ENCODE measurements at places on chromosomes 4 and X.

DNA sequence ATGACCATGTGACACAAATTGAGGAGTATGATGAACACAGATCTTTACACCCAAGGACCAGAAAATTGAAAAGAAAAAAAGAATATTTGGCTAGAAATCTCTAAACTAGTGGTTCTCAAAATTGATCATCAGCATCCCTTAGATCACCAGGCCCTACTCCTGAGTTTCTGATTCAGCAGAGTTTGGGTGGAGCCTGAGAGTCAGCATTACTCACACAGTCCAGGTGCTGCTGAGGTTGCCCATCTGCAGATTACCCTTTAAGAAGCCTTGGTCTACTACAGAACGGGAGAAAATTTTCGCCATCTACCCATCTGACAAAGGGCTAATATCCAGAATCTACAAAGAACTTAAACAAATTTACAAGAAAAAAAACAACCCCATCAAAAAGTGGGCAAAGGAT, 182.8 kb downstream of the MOSPD2 start:
- DNase-seq: no peak

DNA sequence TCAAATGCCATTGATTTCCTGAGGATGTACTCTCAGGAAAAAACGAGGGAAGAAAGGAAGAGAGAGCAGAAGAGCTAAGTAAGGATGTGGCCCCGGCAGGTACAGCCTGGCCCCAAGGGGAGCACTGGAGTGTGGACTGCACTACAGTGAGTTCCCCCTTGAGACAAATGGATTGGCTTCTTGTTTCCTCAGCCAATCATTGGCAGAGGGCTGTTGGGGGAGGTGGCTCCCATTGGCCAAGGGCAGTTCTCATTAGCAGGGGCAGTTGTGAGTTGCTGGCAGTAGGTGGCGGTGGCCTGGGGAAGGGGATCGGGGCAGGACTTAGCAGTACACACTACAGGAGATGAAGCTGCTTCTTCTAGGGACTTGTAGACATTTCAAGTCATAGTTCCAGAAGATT, 24.1 kb upstream of the OCIAD2 start:
- no peak for DNase-seq

- no peak for DNase-seq
These were observed 117.9 kb downstream of the MID1IP1 start for GRCh38 chrX:38919202-38919601.

- no peak for DNase-seq
These were observed 14.9 kb downstream of the RPGR start for GRCh38 chrX:38312436-38312835.

DNA sequence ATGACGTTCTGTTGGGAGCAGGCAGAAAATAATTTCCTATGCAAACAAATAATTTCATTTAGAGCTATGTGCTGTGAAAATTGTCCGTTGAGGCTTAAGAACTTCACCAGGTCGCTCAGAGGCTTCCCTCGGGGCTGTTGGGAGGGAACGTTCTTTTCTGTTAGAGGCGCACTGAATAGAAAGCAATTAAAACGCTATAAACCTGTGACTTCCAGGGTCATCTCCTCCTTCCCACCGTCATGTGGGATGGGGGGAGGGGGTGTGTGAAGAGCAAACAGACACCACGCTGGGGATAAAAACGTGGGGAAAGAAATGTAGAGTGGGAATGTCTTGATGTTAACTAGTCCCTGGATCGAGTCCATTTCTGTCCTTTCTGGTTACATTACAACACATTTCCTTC, 35.2 kb upstream of the ZNF518B start:
- DNase-seq: no peak

DNA sequence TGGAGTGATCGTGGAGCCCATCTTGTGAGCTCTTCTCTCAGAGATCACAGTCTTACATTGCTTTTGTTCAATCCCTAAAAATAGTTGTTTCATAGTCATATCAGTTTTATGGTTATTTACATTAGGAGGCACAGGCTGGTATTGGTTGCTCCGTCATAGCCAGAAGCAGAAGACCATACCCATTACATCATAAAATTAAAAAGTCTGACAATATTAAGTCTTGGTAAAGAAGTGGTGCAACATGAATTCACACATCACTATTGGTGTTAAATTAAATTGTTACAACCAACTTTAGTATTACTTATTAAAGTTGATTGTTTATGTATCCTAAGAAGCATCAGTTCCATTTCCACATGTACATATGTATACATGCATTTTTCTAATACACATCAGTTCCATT, 84.6 kb downstream of the LARP1B start:
- DNase-seq: no peak

GRCh38 chrX:5857232-5857631, 371.4 kb downstream of the NLGN4X start:
- no peak for DNase-seq

- DNase-seq: no peak
These were observed 120.6 kb downstream of the REELD1 start for GRCh38 chr4:146334862-146335449.

- DNase-seq: no peak
These were observed 181.6 kb downstream of the PCDH7 start for GRCh38 chr4:30901461-30902451.

DNA sequence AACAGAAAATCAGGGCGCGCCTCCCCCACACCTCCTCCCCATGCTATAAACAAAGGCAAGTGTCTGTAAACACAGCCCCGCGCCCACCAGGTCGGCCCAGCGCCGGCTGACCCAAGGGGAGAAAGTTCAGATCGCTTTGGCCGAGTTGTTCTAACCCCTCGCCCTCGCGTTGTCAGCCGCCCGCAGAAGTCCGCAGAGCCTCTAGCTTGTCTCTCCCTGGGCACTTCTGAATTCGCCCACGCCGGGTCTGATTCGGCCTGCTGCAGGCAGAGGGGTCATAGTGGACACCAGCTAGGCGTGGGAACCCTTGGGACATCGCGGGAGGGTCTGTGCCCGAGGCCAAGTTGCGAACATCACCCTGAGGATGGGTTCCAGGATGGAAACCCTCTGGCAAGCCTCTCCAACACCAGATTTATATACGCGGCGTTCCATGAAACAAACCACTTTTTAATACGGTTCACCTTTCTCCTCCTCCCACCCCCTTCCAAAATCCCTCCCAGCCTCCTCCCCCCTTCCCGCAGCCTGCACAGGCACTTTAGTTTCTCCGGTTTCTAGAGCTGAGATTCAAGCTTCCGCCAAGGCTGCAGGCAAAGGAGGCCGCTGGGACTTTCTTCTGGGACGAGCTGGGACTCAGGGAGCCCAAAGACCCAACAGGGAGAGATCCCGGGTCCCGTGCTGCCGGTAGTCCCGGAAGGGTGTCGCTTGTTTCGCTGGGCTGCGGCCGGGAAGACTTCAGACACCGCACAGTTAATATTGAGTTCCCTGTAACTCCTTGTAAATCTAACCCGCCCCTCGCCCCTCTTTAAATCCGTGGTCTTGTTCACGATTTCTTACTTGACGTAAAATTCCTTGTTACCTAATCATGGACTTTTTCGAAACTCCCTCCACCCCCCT, 4.7 kb downstream of the HAND2 start:
- no peak for DNase-seq

GRCh38 chrX:138709886-138710791, 1.4 kb downstream of the FGF13 start:
- no peak for DNase-seq

DNA sequence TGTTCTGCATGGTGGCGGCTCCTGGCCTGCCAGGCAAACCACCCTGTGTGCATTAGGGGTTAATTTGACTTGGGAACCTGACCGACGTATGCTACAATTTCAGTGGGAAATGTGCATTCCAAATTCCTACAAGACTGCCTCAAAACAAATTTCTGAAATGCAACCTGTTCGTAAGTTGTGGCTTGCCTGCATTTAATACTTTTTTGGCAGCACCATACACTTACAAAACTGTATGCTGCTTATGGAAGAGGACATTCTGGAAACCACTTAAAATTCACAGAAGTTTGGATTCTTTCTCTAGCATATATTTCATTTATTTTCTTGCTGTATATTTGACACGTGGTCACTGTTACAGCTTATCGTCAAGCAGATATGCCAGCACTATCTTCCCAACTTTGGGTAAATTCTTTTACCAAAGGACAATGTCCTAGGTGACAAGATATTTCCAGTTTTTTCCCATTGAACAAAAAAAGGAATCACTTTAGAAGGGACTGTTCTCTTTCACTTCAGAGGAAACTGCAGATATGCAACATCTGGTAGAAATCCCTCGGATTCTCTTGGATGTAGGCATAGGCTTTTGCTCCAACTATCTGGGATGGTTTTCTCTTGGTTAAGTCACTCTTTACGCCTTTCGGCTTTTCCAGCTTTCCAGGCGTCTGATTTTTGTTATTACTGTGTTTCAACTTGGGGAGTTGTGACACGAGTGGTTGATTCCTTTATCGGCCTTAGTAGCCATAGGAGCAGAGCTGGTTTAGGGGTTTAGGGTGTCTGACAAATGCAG, 9.7 kb upstream of the TENM3 start:
- DNase-seq: no peak

GRCh38 chrX:66638591-66639500, at the start of gene EDA2R:
TSS of gene EDA2R (minus strand) at chrX:66639078. CDS start at chrX:66616020, 23,058 bp downstream.
- no peak for DNase-seq

DNA sequence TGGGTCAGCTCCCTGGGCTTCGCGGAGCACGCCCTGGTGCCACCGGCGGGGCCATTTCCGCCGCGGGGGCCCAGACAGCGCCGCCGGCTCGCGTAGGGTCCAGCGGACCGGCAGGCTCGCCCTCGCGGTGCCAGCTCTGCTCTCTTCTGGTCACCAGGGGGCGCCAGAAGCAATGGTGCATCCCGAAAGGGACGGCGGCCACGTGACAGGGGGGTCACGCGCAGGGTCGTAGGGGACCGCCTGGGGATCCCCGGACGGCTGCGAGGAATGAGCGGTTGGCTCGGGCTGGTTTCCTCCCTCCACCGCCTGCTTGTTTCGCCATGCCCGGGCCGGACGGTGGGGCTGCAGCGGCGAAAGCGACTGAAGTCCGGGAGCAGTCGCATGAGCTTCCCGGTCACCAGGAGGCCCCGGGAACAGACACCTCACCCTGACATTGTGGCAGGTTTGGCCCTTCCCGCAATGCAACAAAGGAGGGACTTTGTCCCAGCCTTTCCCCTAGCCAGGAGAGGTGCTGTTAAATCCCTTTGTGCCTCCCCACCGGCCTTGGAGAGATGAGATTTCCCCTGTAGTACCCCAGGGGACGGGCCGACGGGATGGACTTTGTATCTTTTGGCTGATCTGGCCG, 15.8 kb downstream of the ZCCHC12 start:
- DNase-seq: peak; percentile 68

- DNase-seq: no peak
These were observed 73.1 kb upstream of the FMR1 start for GRCh38 chrX:147838465-147839131.

DNA sequence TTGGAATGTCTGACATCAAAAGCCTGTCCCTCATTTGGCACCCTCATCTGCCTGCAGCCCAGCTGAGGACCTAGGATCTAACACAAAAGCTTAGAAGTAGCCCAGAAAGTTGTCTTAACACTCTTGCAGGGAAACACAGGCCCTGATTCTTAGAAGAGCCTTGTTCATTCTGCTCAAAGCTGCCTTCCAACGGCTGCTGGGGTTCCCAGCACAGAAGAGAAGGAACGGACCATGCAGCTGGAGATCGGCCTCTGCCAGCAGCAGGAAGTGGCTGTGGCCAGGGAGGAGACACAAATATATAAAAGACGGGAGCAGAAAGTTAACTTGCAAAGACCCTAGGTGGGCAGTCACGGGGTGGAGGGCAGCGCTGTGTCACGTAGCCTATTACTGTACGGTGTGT, 20.4 kb downstream of the PRPS2 start:
- no peak for DNase-seq

DNA sequence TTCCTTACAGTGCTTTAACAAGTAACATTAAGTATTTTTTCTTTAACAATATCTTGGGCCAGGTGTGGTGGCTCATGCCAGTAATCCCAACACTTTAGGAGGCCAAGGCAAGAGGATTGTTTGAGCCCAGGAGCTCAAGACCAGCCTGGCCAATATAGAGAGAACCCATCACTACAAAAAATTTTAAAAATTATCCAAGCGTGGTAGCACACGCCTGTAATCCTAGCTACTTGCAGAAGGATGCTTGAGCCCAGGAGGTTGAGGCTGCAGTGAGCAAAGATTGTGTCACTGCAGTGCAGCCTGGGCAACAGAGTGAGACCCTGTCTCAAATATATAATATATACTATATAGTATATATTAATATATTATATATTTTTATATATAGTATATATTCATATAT, 162.2 kb downstream of the ZNF674 start:
- DNase-seq: no peak

DNA sequence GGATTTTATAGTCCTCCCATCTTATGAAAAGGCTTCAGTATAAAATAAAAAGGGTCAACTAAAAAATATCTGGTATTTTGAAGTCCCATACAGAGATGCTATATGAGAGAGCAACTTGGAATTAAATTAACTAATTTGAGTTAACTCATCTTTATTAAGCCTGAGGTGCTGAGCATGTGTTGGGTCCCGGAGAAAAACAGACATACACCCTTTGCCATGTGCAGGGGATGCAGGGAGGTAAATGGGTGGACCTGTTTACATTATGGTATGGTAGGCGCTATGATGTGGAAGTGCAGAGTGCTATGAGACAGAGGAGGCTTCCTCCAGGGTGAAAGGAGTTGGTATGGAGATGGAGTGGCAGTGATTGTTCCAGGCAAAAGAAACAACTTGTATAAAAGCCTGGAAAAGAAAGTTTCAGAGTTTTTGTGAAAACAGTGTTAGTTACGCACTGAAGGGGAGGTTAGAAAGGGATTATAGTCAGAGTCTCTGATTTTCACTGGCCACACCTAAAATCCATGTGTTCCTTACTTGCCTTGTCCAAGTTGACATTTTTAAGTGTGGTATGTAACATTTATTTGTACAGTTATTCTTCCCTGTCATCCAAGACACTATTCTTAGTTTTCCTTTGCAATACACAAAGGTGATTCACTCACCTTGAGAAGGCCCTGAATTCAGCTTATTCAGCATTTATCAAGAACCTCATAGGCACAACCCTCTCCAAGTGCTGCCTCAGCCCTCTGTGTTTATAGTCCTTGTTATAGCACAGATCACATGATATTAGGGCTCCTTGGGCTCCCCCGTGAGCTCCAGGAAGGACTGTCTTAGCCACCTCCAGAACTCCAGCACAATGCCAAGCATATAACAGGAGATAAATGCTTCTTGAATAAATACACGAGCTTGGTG, 152.0 kb downstream of the RASL11B start:
- DNase-seq: no peak

GRCh38 chrX:70720721-70721120, 187.8 kb downstream of the TEX11 start:
- DNase-seq: no peak

GRCh38 chr4:151304226-151304625, 21.2 kb downstream of the SH3D19 start:
- no peak for DNase-seq
